T-cell (primary cell): ENCODE measurements at places on chromosomes 4 and X. TPM values are rescaled to one million over a fixed set of nuclear protein-coding genes. Genes with fewer than 3 reads are reported as not detected.

RRH gene
- not detected for total RNA-seq

ITM2A gene
- total RNA-seq = 102 TPM

DNA sequence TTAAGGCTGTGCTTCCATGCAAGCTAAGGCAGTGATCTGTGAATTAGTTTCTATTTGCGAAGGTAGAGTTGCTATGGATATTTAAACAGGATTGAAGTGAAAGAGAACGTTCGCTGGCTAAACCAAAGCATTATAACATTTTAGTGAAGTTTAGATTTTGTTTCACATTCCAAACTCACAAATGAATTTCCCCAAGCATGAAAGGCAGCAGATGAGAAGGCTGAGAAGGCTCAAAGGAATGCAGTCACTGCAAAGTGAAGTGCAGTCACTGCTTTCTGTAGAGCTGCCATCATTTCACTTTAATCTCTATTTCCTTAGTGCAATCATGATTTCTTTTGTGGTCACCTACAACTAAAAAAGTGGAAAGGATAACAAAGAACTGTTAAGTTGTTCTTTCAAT, 334.7 kb upstream of the NR3C2 start:
- no peak overlapping the region for H3K27ac ChIP-seq
- no peaks in the 10 kb centered on the region for H3K27me3 ChIP-seq
- H3K36me3 ChIP-seq = no peaks in the 10 kb centered on the region
- no peak for DNase-seq
- no peaks in the 10 kb centered on the region for H3K4me1 ChIP-seq

DNA sequence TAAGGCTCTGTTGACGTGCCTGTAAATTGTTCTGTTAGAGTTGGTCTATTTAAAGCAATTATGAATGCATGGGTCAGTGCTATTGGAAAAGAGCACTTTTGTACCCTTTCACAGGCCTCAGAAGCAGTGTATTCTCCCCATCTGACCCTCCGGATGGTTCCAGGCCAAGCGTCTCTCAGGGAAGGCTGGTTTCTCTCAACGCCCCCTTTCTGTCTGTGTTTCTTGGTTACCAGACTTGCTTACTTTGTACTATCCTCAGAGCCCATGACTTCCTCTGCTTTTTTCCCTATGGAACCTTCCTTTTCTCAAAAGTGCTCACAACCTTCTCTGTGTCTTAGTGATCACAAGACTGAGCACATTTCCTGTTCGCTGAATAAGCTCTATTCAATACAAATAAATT, 559.3 kb upstream of the ZFP42 start:
- H3K27ac ChIP-seq = no peak overlapping the region
- no peaks in the 10 kb centered on the region for H3K4me1 ChIP-seq
- no peak for DNase-seq
- H3K4me3 ChIP-seq = no peak overlapping the region

UGT8 gene
- total RNA-seq = 0.15 TPM

GRCh38 chrX:110341189-110342035, 17.2 kb upstream of the RTL9 start:
- no peaks in the 10 kb centered on the region for H3K27me3 ChIP-seq
- no peak for DNase-seq
- H3K27ac ChIP-seq = no peak overlapping the region
- H3K4me3 ChIP-seq = no peak overlapping the region
- H3K4me1 ChIP-seq = no peaks in the 10 kb centered on the region

- H3K4me3 ChIP-seq = peak overlapping the region; percentile 80
- peaks cover 6% of the 10 kb centered on the region for H3K27me3 ChIP-seq
- no peak for DNase-seq
- peaks cover 6% of the 10 kb centered on the region for H3K4me1 ChIP-seq
Observed at GRCh38 chr4:101345271-101345595, 2.1 kb downstream of the PPP3CA start.

- no peak overlapping the region for H3K27ac ChIP-seq
- no peak for DNase-seq
- no peaks in the 10 kb centered on the region for H3K27me3 ChIP-seq
- no peak overlapping the region for H3K4me3 ChIP-seq
Observed at GRCh38 chr4:118807659-118808058, 28.3 kb downstream of the SEC24D start.

- no peaks in the 10 kb centered on the region for H3K27me3 ChIP-seq
- H3K4me1 ChIP-seq = no peaks in the 10 kb centered on the region
- H3K4me3 ChIP-seq = no peak overlapping the region
- no peak overlapping the region for H3K27ac ChIP-seq
- no peaks in the 10 kb centered on the region for H3K36me3 ChIP-seq
Observed at GRCh38 chrX:21912220-21912619, 28.3 kb upstream of the SMS start.

LRIT3 gene
- 0.33 TPM for total RNA-seq

- H3K4me1 ChIP-seq = no peaks in the 10 kb centered on the region
- no peak overlapping the region for H3K27ac ChIP-seq
- H3K27me3 ChIP-seq = no peaks in the 10 kb centered on the region
- no peak for DNase-seq
Observed at GRCh38 chr4:156294577-156294976, 340.9 kb upstream of the CTSO start.

RASSF6 gene
- 0.47 TPM for total RNA-seq

FAM184B gene
- not detected for total RNA-seq

- DNase-seq = no peak
- H3K27me3 ChIP-seq = no peaks in the 10 kb centered on the region
- H3K4me1 ChIP-seq = no peaks in the 10 kb centered on the region
- H3K27ac ChIP-seq = no peak overlapping the region
- no peak overlapping the region for H3K4me3 ChIP-seq
Observed at GRCh38 chr4:100269446-100269845, 79.2 kb upstream of the DDIT4L start.
